ENCODE measurements at places on chromosomes 5 and 9.

- no peak for DNase-seq
Measured at GRCh38 chr9:98916660-98917059, 27.0 kb upstream of the COL15A1 start.

DNA sequence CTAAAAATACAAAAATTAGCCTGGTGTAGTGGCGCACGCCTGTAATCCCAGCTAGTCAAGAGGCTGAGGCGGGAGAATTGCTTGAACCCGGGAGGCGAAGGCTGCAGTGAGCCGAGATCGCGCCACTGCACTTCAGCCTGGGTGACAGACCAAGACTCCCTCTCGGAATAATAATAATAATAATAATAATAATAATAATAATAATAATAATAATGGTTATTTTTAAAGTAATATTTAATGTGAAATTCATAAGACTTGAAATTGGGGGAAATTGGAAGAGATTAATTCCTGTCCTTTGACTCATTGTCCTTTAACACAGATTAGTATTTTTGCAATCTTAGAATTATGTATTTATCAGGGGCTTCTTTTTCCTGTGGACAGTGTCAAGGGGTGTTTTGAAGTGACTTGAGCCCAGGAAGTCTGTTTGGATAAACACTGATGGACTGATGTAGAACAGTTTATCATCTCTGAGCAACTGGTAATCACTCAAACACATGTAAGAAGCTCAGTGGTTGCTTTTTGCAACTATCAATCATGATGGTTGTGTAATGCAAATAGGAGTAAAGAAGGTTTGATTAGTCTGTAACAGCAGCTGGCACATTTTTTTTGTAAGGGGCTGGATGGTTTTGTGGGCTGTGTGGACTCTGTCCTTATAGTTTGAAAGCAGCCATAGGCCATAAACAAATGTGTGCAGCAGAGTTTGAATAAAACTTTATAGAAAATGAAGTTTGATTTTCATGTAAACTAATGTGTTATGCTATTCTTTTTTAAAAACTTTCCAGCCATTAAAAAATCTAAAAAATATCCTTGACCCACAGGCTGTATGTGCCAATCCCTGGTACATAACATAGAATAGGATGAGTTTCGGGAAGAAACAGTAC, 93.5 kb downstream of the F2RL2 start:
- DNase-seq, result no peak

- DNase-seq, result no peak
Measured at GRCh38 chr9:132536124-132536523, 46.3 kb upstream of the BARHL1 start.

GRCh38 chr9:68750255-68750654, 45.2 kb downstream of the PIP5K1B start:
- no peak for DNase-seq

GRCh38 chr9:125074976-125075375, 68.4 kb downstream of the SCAI start:
- DNase-seq, result no peak

DNA sequence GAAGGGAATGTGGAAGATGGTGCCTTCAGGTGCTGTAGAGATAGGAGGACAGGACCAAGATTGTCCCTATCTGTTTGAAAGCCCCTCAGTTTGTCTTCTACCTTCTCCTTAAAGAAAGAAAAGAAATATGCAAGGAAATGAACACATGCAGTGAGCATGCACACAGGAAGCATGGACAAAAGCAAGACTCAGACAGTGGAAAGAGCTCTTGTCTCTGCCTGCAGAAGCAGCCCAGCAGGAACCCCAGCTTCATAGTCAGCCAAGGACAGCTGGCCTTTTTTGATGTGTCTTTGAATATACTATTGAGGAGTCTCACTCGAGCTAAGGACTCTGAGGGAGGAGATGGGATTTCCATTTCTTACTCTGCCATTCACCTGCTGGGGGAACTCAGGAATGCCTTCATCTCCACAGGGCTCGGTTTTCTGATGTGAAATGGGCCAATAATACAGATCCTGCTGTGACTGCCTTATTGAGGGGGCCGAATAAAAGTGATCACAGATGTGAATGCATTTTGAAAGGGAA, 132.5 kb upstream of the ADRA1B start:
- no peak for DNase-seq

- DNase-seq, result no peak
Measured at GRCh38 chr5:28226407-28226806, 1188.0 kb upstream of the CDH9 start.

GRCh38 chr5:141914199-141914743, 9.4 kb upstream of the DELE1 start:
- DNase-seq, result no peak

DNA sequence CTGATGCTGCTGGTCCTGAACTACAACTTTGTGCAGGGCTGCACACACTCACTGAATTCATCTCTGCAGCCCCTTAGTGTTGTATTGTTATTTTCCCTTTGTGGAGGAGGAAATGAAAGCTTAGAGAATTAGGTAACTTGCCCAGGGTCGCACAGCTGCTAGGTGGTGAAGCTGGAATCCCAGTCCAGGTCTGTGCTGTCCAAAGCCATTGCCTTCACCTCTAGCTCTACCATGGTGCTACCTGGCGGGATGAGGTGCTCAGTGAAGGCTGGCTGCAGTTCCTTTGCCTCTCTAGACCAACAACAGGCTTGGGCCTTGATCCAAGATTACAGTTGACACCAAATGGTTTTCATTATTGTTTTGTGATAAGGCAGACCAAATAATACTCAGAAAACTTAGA, 177.8 kb upstream of the PITX1 start:
- no peak for DNase-seq

DNA sequence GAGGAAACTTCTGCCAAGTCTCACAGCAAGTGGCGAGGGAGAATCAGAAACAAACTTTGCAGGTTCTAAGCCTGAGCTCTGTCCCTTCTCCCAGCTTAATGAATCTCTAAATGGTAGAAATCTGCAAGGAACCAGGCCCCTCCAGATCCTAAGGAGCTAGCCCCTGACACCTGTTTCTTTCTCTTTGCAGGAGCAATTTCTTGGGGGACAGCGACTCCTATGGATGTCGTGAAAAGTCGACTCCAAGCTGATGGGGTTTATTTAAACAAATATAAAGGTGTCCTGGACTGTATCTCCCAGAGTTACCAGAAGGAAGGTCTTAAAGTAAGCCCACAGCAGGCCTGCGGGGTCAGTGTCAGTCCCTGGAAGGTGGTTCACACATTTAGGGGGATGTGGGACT, 21.8 kb downstream of the IL9 start:
- DNase-seq, result no peak

DNA sequence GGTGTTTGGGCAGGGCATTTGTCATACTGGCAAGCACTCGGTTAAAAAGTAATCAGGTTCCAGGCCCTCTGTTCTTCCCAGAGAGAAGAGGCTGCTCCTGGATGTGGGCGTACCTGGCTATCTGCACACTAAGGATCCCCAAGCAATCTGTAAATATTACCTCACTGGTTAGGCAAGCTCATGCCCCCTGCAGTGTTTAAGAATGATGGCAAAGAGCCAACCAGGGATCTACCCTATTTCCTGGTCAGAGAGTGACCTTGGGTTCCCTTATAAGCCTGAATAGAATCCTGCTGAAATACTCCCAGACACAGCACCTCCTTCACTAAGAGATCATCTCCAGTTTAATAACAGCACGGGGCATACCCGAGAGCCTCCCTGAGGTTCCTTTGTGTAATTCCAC, 181.2 kb downstream of the PIK3R1 start:
- no peak for DNase-seq

- no peak for DNase-seq
Measured at GRCh38 chr9:133370685-133371084, 5.2 kb downstream of the SURF4 start.

GRCh38 chr9:24820196-24820595, 274.5 kb upstream of the IZUMO3 start:
- no peak for DNase-seq

DNA sequence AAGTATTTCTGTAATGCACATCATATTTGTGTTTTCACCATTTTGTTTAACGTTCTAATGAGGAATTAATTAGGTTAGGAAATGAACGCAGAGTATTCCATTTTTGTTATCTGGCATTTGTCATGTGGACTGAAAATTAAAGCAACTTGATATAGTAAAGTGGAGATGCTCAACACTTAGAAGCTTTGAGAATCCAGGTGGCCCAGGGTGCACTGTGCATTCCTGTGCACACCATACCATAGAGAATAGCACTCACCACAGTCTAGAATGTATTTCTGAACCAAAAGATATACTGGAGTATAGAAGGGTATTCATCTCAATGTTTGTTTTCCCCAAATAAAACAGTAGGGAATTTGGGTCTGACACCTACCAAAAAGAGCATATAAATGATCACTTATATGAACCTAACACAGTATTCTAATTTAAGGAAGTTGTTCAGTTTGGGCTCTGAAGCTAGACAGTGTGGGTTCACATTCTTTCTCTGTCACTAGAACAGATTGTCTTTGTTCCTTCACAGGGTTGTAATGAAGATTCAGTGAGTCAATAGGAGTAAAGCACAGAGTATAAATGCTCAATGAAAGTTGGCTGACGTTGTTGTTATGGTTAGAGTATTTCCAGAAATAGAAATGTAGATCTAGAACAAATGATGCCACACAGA, 125.6 kb upstream of the DMRT1 start:
- DNase-seq, result no peak

GRCh38 chr9:98929071-98929470, 14.6 kb upstream of the COL15A1 start:
- DNase-seq, result no peak

- no peak for DNase-seq
Measured at GRCh38 chr5:178519804-178520203, 70.4 kb downstream of the COL23A1 start.

- no peak for DNase-seq
Measured at GRCh38 chr9:33750307-33750838, 45.0 kb upstream of the PRSS3 start.

DNA sequence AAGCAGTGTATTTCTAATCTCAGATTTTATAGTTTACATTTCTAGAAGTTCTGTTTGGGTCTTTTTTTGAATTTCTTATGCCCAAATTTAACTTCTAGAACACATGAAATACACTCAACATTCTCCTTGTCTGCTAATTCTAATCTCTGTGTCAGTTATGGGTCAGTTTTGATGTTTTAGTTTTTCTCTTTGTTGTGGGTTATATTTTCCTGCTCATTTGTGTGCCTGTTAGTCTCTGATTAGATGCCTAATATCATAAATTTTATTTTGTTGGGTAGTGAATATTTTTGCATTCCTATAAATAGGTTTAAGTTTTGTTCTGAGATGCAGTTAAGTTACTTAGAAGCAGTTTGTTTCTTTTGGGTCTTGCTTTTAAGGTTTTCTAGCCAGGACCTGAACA, 12.4 kb downstream of the LCP2 start:
- no peak for DNase-seq

GRCh38 chr5:111748304-111748763, 8.7 kb downstream of the NREP start:
- no peak for DNase-seq

DNA sequence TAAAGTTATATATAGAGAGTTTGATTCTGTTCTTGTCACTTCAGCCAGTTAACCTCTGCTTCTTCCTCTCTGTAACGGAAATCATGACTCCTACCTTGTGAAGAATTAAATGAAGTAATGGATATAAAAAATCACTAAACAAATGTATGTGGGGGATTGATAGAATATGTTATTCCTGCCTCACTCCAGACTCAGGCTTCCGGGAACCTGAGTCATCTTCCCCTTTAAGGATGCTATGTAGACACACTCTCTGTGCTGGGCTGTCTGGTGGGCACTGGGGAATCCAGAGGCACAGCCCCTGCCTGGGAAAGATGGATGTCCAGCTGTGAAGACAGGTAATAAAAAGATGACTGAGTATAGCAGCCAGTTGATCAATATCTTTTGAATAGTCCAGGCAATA, 77.4 kb downstream of the ZNF618 start:
- no peak for DNase-seq

GRCh38 chr9:126337729-126338372, 11.2 kb downstream of the MVB12B start:
- no peak for DNase-seq

All from NCI-H1436 treated with DMSO at 0.1 percent for 48 hours (cell line).